Stimulated activated CD4-positive, alpha-beta T cell treated with anti-CD3 and anti-CD28 coated beads, Interleukin-12 subunit alpha, Interleukin-12 subunit beta, amount 100 ng/mL, for 24 hours (primary cell): ENCODE measurements at places on chromosomes 16 and 17.

DNA sequence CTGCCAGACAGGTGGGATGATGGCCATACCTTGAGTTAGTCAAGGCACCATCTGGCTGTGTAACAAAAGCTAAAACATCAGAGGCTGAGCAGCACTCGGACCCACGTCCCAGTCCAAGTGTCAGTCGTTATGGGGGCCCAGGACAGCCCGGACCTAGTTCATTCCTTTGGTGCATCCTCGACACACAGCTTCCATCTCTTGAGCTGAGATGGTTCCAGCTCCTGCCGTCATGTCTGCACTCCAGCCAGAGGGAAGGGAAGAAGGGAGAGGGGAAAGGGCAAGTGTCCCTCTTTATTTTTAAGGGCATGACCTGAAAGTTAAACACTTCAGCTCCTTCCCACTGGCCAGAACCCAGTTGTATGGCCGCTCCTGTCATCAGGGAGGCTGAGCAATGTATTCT, 218.0 kb downstream of the SEC14L1 start:
- DNase-seq, result no peak

GRCh38 chr16:19875900-19876299, 8.7 kb downstream of the GPRC5B start:
- no peak for DNase-seq

GRCh38 chr17:3887804-3888203, 5.0 kb downstream of the CAMKK1 start:
- no peak for DNase-seq

DNA sequence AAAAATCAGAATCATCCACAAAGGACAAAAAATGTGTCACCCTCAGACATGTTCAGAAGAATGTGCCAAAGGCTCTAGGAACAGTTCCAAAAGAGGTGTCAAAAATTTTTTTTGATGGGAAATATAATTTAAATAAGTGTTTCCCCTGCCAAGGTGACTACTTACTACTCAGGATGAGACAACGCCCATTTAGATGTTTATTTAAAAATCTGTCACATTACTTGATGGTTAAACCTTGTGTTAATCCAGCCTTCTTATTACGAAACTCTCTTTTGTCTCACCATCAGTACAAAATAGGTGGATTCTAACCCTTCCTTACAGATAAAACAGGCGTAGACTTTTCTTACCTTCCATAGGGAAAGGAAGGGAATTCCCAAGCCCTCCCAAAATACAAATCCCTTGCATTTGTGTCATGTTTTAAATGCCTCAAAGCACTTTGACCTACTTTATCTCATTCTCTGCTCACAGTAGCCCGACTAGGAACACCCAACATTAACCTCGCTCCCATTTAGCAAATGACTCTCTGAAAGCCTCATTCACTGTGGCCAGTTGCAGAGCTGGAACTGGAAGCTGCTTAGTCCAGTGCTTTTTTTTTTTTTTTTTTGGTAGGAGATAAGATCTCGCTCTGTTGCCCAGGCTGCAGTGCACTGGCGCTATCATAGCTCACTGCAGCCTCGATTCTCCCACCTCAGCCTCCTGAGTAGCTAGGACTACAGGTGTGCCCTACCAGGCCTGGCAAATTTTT, 5.8 kb upstream of the GNA13 start:
- DNase-seq, result no peak

DNA sequence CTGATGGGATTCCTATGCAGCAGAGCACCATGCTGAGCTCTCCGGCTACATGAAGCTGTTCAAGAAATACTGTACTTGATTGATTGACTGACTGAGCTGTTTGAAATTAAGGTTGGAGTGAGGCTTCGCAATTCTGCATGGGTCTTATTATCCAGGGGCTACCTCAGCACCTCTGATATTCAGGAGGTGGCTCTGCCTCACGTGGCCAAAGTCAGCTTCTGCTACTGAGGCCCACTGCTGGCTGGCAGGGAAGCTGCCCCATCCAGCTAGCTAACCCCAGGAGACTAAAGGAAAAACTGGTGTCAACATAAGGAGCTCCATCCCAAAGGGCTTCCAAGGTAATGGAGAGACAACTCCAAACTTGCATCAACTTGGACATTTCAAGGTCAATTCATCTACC, 66.2 kb upstream of the TRAP1 start:
- DNase-seq, result no peak

DNA sequence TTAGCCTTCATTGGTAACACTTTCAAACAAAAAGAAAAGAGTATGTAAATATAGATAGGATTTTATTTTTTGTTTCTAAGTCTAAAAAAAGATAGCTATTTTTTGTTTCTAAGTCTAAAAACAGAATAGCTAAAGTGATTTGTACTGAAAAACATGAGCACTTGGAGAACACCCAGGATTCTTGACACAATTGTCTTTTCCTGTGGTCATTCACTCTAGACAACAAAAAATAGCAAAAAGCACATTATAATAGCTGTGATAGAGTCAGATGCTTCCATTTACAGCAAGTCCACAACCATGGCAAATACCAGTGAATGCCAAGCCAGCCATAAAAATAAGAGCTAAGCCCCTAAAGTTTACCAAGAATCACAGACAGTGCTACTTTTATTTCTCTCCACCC, 36.7 kb downstream of the SKAP1 start:
- DNase-seq, result no peak

- DNase-seq, result no peak
Observed at GRCh38 chr17:79859676-79860615, 20.7 kb upstream of the CBX4 start.

DNA sequence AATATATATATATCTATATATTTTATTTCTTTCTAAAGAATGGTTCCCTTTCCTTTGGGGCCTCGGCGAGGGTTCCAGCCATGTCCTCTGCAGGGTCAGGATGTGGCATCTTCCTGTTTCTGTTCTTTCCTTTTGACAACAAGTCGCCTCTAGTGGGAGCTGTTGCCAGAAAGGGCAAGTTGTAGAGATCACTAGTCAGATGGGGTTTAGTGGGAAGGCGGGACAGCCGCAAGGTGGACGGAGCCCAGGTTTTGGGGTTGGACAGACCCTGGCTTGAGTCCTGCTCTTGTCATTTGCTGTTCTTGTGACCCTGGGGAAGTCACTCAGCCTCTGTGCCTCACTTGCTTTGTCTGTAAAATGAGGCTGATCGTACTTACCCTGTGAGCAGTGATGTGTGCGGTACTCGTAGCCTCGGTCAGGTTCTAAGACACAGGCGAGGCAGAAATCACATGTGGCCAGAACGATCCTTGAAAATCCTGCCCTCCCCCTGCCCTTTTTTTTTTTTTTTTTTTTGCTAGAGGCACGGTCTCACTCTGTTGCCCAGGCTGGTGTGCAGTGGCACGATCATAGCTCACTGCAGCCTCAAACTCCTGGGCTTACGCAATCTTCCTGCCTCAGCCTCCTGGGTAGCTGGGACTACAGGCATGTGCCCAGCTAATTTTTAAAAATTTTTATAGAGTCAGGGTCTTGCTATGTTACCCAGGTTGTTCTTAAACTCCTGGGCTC, 80.1 kb downstream of the ABCC6 start:
- DNase-seq, result no peak

DNA sequence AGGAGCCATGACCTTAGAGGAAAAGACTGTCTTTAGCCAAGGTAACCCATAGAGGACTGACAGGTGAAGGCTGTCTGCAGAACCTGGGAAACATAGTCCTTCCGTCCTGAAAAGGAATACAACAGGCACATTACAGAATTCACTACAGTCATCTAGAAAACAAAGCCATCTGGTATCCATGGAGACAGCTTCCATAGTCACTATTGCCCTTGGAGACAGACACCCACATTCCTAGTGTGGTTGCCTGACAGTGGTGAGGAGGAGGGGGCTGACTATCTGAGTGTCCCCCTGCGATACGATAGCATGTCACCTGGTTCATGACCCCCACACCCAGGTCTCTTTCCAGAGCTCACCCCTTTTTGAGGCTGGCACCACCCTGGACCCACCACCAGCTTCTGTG, 254.7 kb downstream of the CDH13 start:
- DNase-seq, result no peak

- no peak for DNase-seq
Observed at GRCh38 chr17:59378675-59379074, 47.2 kb downstream of the YPEL2 start.
